ENCODE measurements at places on chromosomes 4 and X.

- no peak for DNase-seq
These were observed at the start of gene APELA for GRCh38 chr4:164876700-164877324. TSS of gene APELA (plus strand) at chr4:164877178. CDS start at chr4:164877332, 154 bp downstream.

DNA sequence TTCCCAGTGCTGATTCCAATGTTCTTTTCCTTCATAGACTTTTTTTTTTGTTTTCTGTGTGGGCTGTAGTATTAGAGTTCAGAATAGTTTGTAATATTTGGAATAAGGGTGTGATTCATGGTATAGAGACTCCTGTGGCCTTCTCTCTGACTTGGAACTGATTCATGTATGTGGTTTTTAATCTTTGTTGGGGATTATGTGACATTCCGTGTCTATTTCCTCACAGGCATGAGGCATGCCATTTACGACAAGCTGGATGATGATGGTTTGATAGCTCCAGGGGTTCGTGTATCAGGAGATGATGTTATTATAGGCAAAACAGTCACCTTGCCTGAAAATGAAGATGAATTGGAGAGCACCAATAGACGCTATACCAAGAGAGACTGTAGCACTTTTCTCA is 44.4 kb downstream of the POLR2B start:
- peak; percentile 96 for DNase-seq

DNA sequence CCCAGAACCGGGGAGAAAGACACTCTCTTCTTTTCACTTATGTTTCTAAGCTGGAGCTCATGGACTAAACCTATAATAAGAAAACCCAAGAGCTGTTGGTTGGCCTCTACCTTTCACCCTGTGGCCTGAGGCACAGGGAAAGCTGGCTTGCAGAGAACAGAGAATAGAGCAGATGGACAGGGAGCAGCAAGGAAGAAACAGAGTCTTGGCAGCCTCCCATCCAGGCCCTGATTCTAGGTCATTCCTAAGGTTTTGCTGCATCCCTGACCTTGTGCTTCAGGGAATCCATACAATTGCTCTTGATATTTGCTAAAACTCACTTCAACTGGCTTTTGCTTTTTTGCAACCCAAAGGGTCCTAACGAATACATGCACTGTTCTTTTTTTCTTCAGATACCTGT is 87.8 kb downstream of the SMIM20 start:
- DNase-seq = no peak

DNA sequence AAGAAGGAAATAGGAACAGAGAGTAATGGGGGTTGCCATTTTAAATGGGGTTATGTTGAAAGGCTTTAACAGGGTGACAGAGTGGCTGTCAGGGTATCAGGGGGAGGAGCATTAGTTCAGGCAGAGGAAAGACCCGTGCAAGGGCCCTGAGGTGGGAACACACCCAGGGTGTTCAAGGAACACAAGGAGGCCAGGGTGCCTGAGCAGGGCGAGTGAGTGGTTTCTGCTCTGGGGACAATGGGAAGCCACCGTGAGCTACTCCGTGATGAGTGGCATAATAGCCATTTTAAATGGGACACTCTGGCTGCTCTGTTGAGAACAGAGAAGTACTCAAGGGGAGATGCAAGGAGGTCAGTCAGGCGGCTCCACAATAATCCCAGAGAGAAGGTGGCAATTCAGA is 4.5 kb downstream of the EVC2 start:
- no peak for DNase-seq

DNA sequence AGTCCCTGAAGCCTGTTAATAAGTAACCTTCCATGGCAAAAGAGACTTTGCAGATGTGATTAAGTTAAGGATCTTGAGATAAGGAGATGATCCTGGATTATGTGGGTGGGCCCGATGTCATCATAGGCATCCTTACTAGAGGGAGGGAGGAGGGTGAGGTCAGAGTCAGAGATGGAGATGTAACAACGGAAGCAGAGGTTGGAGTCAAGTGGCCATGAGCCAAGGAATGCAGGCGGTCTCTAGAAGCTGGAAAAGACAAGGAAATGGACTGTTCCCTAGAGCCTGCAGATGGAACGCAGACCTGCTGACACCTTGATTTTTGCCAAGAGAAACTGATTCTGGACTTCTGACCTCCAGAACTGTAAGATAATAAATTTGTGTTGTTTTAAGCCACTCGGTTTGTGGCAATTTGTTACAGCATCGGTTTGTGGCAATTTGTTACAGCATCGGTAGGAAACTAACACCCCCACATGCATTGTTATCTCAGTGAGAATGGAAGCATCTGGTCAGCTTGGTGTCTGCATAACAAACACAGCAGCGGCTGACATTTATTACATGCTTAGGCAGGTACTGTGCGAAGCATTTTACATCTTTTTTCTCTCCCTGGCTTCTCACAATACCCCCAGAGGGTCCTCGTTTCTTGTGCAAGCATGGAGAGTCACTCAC is 55.6 kb downstream of the CLDN34 start:
- peak; percentile 48 for DNase-seq

- DNase-seq = no peak
These were observed 17.0 kb upstream of the LNX1 start for GRCh38 chr4:53608242-53608641.

Measured in HFFc6 (cell line).